ENCODE measurements at places on chromosomes 12 and 14.

DNA sequence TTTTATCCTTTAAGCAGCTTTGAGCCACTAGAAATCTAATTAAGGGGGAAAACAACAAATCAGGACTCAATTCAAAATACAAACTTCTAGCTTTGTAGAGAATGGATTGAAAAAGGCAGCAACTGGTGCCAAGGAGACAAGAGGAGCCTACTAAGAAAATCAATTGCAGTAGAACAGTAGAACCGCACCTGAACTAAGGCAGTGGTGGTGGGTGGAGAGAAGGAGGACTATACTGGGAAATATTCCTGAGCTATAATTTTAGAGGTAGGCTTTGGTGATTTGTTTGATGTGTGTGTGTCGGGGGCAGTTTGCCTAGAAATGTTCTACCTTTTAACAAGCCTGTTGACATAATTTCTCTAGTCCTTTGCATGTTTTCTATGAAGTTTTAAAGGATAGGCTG is 270.9 kb upstream of the SYT10 start:
- no peak for DNase-seq

DNA sequence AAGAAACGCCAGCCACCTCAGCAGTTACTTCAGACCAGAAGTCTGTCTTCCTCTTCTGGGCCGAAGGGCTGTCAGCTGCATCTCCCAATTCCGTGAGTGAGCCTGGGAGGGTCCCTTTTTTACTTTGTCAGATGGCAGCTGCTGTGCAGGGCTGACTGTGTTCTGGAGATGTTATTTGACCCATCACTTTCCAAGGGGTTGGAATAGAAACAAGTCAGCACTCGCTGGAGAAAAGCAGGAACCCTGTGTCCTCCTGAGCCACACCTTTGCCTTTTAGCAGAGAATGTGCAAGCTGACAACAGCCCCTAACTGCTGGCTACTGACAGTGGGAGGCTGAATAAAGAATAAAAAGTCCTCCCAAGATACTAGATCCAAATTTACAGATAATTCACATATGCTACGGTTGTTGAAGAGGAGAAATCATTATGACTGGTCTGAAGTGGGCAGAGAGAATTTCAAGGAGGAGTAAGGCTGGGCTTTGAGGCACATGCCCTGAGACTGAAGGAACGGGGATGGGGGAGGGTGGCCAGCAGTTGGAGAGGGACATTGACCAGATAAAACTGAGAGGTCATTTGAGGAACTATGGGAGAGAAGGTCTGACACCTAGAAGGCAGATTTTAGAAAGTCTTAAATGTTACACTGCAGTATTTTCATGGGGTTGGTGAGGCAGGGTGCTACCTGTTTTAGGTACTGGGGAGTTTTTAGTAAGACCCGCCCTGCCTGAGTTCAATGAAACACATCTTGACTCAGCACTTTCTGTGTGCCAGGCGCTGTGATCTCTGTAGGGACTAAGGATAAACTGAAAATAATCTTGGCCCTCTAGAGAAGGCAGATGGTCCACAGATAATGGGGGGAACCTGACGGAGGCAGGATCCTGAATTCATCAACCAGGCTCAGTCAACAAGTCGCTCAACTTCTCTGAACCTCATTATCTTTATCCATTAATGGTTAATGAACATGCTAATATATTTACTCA is 27.4 kb downstream of the FAM234B start:
- DNase-seq, result no peak

DNA sequence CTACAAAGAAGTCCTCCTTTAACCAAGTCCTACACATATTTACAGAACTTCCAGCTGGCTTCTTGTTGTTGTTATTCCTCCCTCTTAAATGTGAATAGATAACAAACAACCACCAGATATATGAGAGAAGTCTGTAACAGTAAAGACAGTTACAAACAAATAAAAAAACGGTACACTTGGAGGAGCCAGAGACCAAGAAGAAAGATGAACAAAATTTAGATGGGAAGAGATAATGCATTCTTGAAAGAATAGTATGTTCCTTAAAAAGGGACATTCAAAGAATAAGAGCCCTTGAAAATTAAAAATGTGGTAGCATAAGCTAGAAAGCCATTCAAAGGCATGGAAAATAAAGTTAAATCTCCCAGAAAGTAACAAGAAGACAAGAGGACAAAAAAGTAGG is 25.9 kb downstream of the SLCO1A2 start:
- DNase-seq, result no peak

GRCh38 chr14:88630565-88630964 is 67.7 kb downstream of the ZC3H14 start:
- DNase-seq, result peak; percentile 94

Data from amniotic epithelial cell (primary cell).